Activated CD4-positive, alpha-beta memory T cell treated with anti-CD3 and anti-CD28 coated beads for 36 hours (primary cell): ENCODE measurements at places on chromosomes 12 and 14.
A peak's percentile ranks its signal among the peaks of the same experiment; 100 is the strongest.

DNA sequence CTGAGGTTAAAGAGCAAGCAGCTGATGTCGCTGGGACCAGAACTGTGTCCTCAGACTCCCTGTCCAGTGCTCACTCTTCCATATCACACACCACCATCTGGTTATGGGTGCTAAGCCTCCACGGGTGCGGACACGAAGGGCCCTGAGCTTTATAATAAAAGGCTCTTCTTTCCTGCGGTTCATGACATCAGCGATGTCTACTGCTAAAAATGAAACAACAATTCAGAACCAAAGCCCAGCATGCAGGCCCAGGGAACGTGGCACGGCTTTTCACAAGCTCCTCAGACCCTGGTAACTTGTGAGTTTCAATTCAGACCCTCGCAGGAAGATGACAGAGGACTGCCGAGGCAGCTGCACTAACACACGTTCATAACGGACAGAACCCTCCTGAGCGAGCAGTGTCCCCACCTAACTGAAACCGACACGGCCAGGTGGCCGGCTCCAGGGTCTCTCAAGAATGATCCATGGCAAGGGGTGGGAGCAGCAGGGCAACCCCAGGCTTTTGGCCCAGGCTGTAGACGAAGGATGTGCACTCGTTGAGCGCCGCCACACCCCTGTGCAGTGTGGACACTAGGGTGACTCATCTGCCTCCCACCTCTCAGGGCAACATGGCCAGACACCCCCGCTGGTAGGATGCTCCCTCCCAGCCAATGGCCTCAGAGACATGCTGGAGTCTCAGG, 180.3 kb downstream of the CALM1 start:
- DNase-seq: no peak

GRCh38 chr12:25083211-25083610, 111.7 kb downstream of the DNAI7 start:
- DNase-seq: no peak

DNA sequence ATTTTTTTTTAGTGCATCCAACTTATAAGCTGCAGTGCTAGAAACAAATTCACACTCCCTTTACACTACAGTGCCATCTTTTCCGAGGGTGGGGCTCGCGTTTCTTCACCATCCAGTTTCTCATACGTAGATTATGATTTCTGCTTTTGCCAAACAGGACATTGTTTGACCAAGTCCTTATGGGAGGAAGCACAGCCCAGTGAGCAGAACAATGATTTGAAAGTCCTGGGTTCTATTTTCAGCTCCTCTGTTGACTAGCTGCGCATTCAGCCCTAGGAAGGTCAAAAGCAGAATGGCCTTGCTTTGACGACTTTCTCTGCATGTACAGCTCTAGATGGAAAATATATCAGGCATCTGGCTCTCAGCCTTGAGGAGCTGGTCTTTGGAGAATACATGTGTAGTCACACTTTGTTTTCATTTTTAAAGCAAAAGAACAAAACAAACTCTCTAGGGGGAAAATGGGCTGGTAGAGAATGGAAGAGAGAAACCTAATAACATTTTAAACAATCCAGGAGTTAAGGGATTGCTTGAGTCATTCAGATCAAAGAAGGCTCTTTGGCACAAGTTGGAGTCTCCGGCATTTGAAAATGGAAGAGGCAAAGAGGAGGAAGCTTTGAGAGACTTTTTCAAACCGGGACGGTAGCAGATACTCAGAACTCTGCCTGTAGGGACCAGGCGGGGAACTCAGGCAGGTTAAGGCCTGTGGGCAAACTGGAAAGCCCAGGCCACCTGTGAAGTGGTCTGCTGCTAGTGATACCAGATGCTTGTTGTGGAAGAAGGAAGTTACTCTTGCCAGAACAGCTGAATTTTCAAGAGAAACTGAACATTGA, 257.3 kb upstream of the PLEKHG7 start:
- no peak for DNase-seq

DNA sequence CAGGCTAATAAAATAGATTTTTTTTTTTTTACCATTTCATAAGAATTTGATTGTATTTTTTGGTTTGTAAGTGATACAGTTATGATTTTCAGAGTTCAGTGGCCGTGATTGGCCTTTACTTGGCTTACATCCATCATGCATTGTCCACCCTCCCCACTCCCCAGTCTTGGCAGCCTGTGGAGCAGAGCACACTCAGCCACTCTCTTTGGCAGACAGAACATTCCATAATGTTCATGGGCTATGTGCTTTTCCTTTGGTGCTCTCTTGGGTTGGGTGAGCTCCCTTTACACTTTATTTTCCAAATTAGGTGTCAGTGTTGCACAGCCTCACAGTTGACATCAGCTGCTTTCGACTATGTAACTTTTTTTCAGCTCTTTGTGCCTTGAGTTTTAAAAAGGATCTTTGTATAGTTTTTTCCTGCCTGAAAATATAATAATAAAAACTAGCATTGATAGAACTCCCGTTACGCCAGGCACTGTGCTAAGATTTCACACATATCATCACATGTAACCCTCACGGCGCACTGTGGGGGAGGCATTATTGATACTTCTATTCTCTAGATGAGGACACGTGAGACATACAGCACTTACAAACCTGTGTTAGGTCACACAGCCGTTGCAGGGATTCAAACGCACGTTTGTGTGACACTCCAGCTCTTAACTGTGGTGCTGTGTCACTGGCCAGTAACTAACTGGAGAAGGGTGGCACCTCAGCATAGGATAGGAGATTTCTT, 21.5 kb downstream of the SUDS3 start:
- no peak for DNase-seq

- DNase-seq: no peak
These were observed 7.9 kb downstream of the HDAC7 start for GRCh38 chr12:47811581-47812484.

DNA sequence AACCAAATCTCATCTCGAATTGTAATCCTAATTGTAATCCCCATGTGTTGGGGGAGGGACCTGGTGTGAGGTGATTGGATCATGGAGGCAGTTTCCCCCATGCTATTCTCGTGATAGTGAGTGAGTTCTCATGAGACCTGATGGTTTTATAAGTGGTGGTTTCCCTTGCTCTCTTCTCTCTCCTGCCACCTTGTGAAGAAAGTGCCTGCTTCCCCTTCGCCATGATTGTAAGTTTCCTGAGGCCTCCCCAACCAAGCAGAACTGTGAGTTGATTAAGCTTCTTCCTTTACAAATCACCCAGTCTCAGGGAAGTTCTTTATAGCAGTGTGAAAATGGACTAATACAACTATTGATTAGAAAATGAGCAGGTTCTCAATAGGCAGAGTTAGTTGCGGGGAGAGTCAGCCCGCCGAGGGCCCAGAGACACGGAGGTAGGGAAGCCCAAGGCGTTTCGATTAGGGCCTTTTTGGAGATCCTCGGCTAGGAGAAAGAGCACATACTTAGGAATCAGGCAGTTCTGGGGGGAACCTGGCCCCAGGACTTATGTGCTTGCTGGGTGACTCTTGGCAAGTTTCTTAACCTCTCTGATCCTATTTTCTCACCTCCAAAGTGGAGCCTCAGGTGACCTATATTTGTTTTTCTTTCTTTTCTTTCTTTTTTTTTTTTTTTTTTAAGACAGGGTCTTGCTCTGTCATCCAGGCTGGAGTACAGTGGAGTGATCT, 65.7 kb downstream of the MVK start:
- no peak for DNase-seq

DNA sequence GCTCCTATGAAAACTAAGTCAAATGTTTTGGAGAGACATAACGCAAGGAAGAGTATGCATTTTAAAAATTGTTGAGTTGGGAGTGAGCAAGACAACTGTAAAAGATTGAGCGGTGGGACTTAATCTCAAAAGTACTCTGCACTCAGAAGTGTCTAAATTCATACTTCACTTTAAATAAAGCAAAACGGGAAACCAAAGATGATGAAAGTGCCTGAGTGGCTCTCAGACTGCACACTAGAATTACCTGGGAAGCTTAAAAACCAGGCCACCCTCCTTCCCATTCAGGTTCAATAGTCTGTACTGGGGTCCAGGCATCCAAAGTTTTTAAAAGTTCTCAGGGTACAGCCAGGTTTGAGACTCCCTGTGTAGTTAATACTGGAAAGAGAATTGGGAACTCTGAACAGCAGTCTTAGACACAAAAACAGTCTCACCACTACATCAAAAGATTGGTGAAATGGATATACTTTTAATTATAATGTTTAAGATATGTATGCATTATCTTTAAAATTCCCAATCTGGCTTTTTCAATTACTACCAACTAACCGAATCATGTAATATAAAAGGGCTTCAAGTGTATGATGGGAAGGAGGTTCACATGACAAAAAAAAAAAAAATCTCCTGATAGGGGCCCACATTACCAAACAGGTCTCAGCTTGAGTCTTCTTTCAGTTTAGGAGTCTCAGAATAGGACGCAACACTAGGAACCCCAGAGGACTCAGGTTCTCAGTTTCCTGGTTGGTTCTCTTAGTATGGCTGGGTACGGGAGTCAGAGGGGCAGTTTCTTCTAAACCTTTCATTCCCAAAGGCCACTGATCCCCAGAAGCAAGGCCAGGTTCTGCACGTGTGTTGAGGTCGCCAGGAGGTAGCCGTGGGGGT, 1.0 kb downstream of the HOMEZ start:
- DNase-seq: peak; percentile 42

DNA sequence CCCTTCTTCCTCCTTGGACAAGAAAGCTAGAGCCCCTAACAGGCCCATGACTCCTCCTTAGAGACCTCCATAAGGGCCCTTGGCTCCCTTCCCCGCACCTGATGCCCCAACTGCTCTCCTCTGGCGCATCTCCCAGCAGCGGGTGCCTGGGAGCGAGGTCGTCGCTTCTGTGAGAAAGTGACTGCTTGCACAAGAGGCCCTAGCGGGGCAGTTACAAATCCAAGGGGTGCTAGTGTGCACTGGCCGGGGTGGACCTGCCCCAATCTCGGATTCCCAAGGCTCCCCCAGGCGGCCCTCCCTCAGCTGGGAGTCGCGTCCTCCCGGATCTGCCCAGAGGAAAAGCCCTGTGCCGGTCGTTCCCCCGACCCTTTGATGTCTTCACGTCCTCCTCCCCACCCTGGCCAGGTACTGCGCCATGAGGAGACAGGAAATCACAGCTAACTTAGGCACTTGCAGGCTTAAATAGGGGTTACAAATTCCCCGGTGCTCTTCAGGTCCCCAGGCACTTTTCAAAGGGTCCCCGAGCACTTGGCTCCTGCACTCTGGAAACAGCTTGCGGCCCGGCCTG, 2.8 kb downstream of the NKX2-8 start:
- DNase-seq: no peak

- no peak for DNase-seq
These were observed 38.6 kb upstream of the GNG2 start for GRCh38 chr14:51821822-51822221.

GRCh38 chr12:91991399-91992187, 154.1 kb downstream of the BTG1 start:
- no peak for DNase-seq

DNA sequence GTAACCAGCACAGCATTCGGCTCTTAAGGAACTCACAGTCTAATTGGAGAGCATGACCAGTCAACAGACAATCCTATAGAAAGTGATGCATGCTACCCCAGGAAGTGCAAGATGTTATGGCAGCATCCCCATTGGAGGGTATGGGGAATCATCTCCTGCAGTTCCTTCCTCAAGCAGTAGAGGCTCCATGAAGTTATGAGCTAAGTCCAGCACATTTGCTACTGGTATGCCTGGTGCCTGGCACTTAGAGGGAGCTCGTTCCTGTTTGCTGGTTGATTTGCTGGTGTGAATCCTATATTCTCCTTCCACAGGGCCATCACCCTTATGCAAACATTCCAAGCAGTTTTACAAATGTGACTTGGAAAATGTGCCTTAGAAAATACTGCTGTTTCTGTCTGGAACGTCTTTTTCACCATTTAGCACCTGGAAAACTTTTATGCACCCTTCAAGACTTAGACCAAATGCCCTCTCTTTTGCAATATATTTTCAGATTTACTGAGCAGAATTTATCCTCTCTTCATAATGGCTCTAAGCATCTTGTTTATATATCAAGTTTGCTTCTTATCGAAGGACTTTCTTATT, 136.1 kb upstream of the WSCD2 start:
- DNase-seq: peak; percentile 8

DNA sequence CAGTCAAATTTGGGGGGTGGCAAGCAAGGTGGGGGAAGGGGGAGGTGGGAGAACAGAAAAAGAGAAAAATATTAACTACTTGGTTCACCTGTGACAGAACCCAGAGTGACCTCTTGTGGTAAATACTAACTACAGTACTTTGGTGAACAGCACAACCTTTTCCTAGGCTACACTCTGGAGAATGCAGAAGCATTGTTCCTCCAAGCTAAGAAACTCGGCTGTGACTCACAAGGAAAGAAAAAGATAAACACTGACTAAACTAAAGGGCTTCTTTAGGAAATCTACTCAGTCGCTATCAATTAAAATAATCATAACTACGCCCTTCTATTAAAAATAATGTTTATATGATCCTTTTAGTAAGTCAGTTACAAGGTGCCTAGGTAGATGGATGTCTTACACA, 5.4 kb downstream of the KCNH5 start:
- DNase-seq: no peak

DNA sequence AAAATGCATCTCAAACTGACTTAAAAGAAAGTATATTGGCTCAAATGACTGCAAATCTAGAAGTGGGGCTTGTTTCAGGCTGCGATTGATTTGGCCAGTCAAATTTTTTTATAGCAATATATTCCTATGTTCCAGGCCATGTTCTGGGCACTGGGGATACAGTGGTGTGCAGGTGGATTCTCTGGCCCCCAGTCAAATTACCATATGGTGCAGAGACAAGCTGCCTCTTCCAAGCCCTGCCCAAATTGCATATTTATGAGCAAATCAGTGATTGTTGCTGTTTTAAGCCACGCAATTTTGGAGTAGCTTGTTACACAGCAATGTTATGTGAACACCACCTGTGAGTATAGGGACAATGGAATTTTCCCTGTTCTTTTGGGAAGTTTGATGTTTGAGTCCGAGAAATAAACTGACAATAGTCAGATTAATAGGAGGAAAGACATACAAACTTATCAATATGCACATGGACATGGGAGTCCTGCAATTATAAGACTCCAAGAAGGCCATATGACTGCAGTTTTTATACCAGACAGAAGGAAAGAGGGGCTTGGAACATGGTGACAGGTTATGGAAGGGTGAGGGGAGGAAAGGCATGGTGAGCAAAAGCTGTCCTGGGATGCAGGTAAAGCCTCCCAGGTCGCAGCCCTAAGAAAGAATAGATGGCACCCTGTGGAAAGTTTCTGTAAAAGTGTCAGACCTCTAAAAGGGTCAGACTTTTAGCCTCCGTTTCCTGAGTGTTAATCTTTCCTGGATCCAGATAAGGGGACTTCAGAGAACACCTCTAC, 13.1 kb upstream of the CRY1 start:
- DNase-seq: no peak

GRCh38 chr12:114917953-114918352, 234.0 kb upstream of the TBX3 start:
- DNase-seq: no peak

- no peak for DNase-seq
These were observed 83.8 kb downstream of the PPM1A start for GRCh38 chr14:60332869-60333268.

- no peak for DNase-seq
These were observed 184.7 kb downstream of the TMX1 start for GRCh38 chr14:51424561-51425251.

- DNase-seq: no peak
These were observed 1492.4 kb downstream of the AACS start for GRCh38 chr12:126557659-126558058.

- DNase-seq: no peak
These were observed 232.9 kb upstream of the TMTC1 start for GRCh38 chr12:30016540-30017055.

- DNase-seq: no peak
These were observed 129.5 kb downstream of the STXBP6 start for GRCh38 chr14:24920265-24921075.
